Regular cardiac myocyte (primary cell): ENCODE measurements at places on chromosomes 6 and 20. TPM values are rescaled to one million over a fixed set of nuclear protein-coding genes. Genes with fewer than 3 reads are reported as not detected.

VGLL2 gene
- not detected in 2 replicates for total RNA-seq

PRND gene
- not detected in 2 replicates for total RNA-seq

NOX3 gene
- total RNA-seq = not detected in 2 replicates

TMEM14B gene
- total RNA-seq = 82.3 and 111 TPM in 2 replicates

HDGFL1 gene
- not detected in 2 replicates for total RNA-seq

TFAP2B gene
- under 0.01 TPM in 2 replicates for total RNA-seq

UBD gene
- not detected in 2 replicates for total RNA-seq
